ENCODE measurements at places on chromosomes 12 and 14. TPM values are rescaled to one million over a fixed set of nuclear protein-coding genes. Genes with fewer than 3 reads are reported as not detected.
A peak's percentile ranks its signal among the peaks of the same experiment; 100 is the strongest.

- DNase-seq, result peak; percentile 74
Observed at GRCh38 chr12:113222730-113223531, 1.7 kb downstream of the TPCN1 start.

GRCh38 chr12:62656591-62657362 is 190.2 kb downstream of the MON2 start:
- no peak for DNase-seq

DNA sequence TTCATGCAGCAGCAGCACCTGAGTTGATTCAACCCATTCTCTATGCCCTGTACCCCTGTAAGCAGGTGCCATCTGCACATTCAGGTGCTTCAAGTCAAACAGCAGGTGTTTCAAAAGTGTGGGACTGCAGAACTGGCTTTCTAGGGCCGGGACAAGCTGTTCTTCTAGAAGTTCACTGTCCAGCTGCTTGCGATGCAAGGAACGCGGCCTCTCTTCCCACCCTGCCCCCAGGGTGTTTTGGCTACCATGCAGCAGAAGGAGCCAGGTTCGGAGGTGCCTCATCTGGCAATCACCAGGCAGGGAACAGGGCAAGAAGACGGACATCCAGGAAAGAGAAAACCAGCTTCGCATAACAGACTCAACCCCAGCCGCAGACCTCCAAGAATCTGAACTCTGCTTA is 35.2 kb downstream of the TMEM132D start:
- no peak for DNase-seq

- DNase-seq, result no peak
Observed at GRCh38 chr14:51228391-51228790, 11.7 kb upstream of the TMX1 start.

GRCh38 chr12:131213896-131214442 is 260.3 kb downstream of the ADGRD1 start:
- no peak for DNase-seq

The OR4N5 gene
- total RNA-seq, result not detected

The EPS8 gene
- total RNA-seq, result 56.0 TPM

The FITM1 gene
- total RNA-seq, result 97.2 TPM

DNA sequence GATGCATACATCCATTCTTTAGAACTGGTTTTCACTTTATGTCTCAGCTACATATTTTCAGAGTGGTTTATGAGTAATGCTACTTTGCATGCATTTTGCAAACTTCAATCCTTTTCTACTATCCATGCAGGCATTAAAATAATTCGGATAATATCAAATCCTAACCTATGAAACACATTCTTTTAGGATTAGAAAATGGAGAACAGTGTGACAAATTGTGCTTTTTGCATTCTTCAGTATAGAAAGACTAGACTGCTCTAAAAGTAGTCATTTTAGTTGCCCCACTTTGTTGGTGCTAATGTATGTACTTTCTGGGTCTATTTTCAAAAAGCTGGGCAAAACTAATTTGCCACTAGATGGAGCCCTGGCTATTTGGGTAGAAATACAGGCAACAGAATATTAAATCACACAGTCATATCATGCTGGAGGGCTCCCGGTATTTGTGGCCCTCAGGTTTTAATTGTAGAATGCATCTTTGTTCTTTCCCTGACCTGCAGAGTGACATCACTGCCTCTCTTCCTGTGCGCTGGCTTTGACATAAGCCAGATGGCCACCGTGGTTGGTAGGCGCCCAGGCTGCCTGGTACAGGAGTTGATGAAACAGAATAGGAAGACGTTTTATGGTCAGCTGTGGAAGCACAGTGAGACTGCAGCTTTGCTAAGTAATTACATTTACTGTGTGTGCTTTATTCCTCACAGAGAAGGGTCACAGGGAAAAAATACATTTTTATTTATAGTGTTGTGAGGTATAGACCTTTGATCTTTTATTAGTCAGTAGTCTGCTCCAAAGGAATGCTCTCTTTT is 28.1 kb downstream of the MSRB3 start:
- DNase-seq, result peak; percentile 63

- no peak for DNase-seq
Observed at GRCh38 chr14:50116966-50117365, 594 bp upstream of the VCPKMT start.

DNA sequence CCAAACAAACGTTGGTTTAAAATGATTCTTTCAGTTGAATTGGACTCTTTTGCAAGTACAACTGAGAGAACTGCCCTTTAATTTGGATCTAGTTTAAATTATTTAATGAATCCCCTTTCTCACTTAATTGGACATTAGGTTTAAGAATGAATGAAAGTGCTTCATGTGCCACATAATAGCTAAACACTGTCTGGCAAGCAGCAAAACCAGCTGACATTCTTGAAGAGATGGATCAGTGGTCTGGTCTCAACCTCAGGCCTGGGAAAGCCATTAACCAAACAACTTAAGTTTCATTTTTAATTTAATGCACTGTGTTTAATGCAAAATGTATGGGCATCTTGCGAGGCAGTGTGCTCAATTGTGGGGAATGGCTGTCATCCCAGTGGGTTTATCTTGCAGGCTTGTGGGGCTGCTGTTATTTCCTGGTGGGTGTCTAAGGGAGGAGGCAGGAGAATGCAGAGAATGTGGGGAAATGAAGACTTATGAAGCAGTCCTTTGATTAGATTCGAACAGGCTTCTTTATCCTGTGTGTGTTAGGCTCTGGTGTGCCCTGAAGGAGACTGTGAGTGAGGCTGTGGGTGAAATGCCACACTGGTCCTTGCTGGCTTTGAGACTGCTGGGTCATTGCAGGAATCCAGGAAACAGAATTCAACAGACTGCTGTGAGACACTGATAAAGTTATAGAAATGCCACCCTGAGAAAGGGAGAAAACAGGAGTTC is 144.1 kb upstream of the PELI2 start:
- no peak for DNase-seq

The CLEC2B gene
- 18.8 TPM for total RNA-seq

DNA sequence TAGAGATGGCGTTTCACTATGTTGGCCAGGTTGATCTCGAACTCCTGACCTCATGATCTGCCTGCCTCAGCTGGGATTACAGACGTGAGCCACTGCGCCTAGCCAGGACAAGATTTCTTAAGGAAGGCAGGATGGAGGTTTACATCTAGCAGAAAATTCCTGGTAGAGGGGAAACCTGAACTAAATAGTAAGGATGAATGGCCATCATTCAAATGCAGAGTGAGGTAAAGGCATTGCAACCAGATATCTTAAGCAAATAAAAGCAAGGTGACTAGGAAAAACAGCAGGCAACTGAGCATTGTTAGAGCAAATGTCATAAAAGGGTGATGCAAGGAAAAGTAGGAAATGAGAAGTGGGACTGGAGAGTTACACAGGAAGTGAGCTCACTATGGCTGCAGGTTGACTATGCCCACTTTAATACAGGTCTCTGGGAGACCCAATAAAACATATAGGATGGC is 133.0 kb downstream of the SOX5 start:
- DNase-seq, result no peak

- no peak for DNase-seq
Observed at GRCh38 chr12:16037533-16037932, 126.4 kb downstream of the DERA start.

GRCh38 chr14:105059035-105059924 is 6.0 kb downstream of the GPR132 start:
- DNase-seq, result peak; percentile 63

DNA sequence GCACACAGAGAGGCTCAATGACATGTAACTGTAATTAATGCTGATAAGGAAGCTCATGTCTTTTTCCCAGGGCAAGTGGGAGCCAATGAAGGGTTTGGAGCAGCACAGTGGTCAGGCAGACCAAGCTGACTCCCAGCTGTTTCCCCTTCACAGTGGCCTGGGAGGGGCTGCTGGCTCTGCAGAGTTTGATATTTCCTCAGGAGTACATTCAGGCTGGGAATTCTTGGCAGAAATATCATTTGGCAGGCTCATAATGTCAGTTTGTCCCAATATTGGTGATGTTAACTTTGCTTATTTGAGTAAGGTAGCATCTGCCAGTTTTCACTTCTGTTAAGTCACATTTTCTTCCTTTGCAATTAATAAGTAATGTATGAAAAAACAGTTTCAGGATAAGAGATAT is 247.0 kb downstream of the EMP1 start:
- peak; percentile 74 for DNase-seq

The ZNF891 gene
- total RNA-seq, result 0.60 TPM

DNA sequence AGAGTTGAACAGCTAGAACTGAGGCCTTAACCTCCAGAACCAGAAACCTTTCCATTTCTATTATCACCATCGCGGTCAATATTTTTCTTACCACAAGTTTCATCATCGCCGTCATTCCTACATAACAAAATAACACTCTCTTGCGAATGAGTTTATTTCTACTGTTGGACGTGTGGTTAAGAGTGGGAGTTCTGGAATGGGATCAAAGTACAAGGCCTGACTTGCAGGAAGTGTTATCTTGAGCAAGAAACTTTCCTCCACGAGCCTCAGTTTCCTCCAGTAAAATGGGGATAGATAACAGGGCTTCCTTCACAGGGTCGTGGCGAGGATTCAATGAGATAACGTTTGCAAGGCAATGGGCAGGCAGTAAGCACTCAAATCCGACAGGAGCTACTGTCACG is 652 bp downstream of the SART3 start:
- DNase-seq, result no peak

- DNase-seq, result no peak
Observed at GRCh38 chr12:90020014-90020413, 311.4 kb upstream of the ATP2B1 start.

The CPNE6 gene
- not detected for total RNA-seq

The NPFF gene
- total RNA-seq, result not detected

DNA sequence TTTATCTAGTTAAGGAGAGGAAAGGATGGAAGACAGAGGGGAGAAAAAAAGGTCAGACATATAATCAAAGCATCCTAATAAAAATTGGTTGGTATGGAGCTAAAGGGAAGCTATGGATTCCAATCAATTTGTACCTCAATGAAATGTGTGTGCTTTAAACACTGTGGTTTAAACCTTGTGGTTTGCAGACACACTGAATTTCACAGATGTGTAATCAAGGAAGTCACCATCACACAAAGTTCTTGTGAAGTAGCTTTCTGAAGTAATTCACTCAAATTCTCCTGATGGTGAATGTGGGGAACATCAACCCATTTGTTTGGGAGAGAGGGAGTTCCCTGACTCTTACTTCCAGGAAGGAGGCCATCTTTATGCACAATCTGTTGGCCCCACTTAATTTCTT is 243.3 kb upstream of the KRR1 start:
- DNase-seq, result no peak

- no peak for DNase-seq
Observed at GRCh38 chr12:94326727-94327126, 132.9 kb downstream of the CEP83 start.

The LRRK2 gene
- total RNA-seq, result 9.3 TPM

DNA sequence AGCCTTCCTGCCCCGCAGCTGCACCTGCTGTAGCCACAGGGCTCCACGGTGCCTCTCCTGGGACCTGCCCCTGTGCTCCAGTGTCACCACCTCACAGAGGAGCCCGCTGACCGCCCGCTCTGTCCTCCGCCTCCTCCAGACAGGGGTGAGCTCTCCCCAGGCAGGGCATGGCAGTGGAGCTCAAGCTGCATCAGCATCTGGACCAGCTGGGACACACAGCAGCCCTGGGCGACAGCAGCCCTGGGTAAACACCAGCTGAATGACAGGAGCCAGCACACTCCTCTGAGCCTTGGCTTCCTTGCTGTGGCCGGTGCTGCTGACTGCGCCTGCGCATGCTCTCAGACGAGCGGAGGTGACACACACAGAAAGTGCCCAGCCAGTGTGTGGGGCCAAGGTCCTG is 22.0 kb downstream of the CHGA start:
- no peak for DNase-seq

- no peak for DNase-seq
Observed at GRCh38 chr12:38610808-38611350, 294.3 kb downstream of the ALG10B start.

The TEDC1 gene
- 7.3 TPM for total RNA-seq

DNA sequence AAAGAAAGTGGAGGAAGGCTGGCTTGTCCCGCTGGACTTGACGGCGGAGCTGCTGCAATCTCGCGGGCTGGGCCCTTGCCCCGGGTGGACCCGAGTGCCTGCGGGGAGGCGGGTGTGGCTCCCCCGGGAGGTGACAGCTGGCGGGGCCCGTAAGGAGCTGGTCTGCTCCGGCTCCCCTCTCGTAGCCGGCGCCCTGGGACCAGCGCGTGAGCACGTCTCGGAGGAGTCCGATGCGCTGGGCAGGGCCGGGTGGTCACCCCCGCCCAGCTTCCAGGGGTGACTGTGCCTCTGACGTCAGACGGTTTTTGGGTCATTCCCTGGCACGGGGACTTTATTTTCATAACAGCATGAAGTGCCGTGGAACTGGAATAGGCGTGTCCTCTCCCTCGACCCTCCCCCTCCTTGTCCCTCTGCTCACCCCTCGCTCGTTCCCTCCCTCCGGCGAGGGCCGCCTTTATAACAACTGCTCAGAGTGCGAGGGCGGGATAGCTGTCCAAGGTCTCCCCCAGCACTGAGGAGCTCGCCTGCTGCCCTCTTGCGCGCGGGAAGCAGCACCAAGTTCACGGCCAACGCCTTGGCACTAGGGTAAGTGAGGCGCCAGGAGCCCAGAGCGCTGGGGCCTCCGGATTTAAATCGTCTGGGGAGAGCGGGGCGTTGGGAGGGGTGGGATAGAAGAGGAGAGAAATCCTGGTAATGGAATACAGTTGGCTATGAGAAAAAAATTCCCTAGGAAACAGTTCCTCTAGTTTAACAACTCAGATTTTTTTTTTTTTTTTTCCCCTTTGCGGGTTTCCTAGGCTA is at the start of gene GPRC5A:
GPRC5A (plus strand) TSS at position 483 of the 801 bp plus-strand sequence. CDS start 16,688 bp downstream, outside the sequence.
- DNase-seq, result peak; percentile 85

DNA sequence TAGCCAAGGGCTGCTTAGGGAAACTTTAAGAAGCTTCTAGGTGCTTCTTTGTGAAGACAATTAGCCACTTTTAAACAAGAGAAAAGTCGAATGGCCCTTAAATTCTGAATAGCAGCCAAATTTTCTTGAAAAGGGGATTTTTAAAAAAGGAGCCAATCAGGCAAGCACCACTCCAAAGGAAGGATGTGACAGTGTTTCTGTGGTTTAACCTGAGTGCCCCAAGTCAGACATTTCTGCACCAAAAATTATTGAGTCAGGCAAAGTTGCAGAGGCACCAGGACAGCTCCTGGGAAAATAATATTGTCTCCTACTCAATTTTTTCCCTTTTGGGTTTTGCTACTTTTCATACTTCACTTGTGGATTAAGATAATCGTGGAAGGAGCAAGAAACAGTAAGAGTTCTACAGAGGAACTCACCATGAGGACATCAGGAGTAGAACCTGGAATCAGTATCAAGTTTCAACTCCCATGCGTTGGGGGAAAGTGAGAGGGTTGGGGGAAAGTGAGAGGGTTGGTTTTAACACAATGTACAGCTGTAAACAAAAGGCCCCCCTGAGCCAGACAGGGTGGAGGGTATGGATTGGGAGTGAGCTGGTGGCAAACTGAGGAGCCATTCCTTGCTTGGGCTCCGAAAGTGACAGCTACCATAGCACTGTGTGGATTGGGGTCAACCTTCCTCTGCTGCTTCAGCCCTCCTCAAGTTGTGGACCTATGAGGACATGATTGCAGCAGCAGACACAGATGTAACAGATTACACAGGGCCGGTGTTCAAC is 90.8 kb downstream of the SLC38A1 start:
- no peak for DNase-seq

The PHETA1 gene
- 15.4 TPM for total RNA-seq

DNA sequence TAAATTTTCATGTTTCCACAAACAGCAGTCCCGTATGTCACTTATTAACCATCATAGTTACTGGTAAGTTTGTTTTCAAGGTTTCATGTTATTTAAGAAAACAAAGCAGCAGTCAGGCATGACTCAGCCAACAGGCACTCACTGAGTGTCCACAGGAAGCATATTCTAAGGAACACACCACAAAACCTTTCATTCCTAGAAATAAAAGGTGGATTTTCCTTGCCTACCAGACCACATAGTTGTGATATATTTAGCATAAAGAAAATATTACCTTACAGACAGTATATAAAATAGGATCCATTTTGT is 143.3 kb upstream of the AVPR1A start:
- no peak for DNase-seq

Data from heart left ventricle (tissue), 16 donors.